ENCODE measurements at places on chromosomes 4 and X.

DNA sequence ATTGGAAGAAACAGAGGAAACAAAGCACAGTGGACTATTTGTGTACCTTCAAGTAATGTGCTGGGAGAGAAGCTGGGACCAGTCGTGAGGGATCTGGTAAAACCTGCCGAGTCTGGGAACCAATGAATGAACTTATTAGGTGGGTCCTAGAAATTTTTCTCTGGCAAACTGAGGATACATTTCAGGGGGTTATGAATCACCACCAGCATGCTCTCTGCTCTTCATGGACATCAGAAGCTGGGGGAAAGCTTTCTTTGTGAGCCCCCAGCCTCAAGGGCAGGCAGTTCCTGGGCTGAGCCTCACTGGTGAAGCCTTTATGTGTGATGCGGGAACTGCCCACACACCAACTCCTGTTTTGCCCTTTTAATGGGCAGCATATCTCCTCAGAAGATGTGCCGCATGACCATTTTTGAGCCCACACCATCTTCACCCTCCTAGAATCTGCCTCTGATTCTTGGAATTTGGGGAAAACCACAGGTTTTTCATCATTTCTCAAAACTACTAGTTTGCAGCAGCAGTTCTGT is 95.4 kb upstream of the ENPP6 start:
- no peak for DNase-seq

DNA sequence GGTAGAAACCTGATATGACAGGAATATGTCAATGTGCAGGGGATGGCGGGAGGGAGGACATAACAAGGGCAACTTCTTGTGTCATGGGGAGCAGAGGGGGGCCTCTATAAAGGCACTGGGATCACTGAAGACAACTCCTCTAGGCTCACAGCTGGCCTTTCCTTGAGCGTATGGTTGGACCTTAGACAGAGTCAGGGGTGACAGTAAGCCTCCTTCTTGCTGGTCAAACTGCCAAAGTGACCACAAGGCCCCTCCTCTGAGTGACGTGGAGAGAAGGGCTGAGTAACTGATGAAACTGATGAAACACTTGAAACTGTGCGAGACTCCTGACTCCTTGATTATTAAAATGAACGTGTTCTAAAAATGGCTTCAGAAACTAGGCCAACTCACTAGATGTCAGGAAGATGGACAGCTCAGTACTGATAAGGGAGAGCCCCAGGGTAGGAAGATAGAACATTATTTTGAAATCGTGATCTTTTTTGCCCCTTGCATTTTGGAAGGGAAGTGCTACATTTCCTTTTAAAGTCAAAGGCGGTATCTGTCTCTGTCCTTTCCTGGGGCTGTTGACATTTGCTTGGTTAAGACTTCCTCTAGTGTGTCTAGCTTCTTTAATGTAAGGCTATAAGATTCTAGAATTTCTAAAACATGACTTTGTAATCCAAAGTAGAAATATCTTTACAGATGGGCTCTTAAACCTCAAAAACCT is 1.6 kb downstream of the RAB33A start:
- DNase-seq: no peak

DNA sequence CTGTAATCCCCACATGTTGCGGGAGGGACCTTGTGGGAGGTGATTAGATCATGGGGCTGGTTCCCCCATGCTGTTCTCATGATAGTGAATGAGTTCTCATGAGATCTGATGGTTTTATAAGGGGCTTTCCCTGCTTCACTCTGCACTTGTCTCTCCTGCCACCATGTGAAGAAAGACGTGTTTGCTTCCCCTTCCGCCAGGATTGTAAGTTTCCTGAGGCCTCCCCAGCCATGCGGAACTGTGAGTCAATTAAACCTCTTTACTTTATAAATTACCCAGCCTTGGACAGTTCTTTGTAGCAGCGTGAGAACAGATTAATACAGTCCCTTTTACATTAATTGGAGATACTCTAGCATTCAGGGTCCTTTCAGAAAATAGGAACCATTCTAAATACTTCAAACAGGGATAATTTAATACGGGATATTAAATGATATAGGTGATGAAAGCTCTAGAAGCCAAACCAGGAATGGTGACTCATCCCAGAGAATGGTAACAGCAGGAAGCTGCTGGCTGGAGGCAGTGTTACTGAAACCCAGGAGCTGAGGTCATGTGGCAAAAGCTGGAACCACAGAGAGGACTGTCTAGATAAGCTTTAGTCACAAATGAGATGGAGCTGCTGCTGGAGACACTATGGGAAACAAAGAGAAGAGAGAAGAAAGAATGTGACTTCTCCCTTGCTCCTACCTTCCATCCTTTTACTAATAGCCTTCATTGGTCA is 57.3 kb downstream of the GSTCD start:
- no peak for DNase-seq

- DNase-seq: no peak
Observed at GRCh38 chrX:23246001-23246400, 88.6 kb upstream of the PTCHD1 start.

Data from stimulated activated CD8-positive, alpha-beta memory T cell treated with anti-CD3 and anti-CD28 coated beads, Interleukin-15, amount 100 ng/mL, for 24 hours (primary cell).